ENCODE measurements at places on chromosomes 6 and 20. TPM values are rescaled to one million over a fixed set of nuclear protein-coding genes. Genes with fewer than 3 reads are reported as not detected.

CST2 gene
- total RNA-seq: 2.6 TPM

POU3F2 gene
- total RNA-seq: 1.4 TPM

CCDC170 gene
- 1.9 TPM for total RNA-seq

DNMT3B gene
- 18.2 TPM for total RNA-seq

B3GAT2 gene
- total RNA-seq: 1.7 TPM

LY6G6C gene
- total RNA-seq: 2.5 TPM

TDP2 gene
- 44.1 TPM for total RNA-seq

SLC35D3 gene
- 0.41 TPM for total RNA-seq

BEND6 gene
- 1.3 TPM for total RNA-seq

OLIG3 gene
- total RNA-seq: 1.2 TPM

CRIP3 gene
- total RNA-seq: 1.1 TPM

AGER gene
- 11.1 TPM for total RNA-seq

GRCh38 chr20:17036541-17036940, 190.3 kb upstream of the PCSK2 start:
- peaks cover 5% of the 10 kb centered on the region for H3K27me3 ChIP-seq
- H3K4me3 ChIP-seq: no peak overlapping the region
- H3K36me3 ChIP-seq: no peaks in the 10 kb centered on the region
- no peaks in the 10 kb centered on the region for H3K4me1 ChIP-seq

GRCh38 chr20:33437141-33437911, 6.2 kb downstream of the SNTA1 start:
- peaks cover 13% of the 10 kb centered on the region for H3K36me3 ChIP-seq
- H3K27ac ChIP-seq: no peak overlapping the region
- H3K27me3 ChIP-seq: no peaks in the 10 kb centered on the region
- no peak overlapping the region for H3K4me3 ChIP-seq

DNA sequence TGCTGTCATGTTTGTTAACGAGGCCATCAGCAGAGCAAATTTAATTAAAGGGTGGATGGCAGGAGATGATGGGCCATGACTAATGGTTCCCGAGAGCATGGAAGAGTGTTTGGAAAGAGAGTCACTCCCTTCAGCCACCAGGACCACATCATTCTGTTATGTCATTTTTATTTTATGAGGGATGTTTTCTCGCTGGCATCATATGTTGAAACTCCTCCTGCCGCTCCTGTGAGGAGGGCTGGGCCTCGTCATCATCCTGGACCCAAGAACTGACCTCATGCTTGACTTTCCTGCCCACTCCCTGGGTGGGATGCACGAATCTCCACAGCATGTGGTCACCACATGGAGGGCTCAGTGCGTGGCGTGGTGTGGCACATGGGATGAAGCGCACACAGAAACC, 86.4 kb upstream of the FRMD1 start:
- no peak overlapping the region for H3K4me3 ChIP-seq
- H3K27ac ChIP-seq: no peak overlapping the region
- no peak for DNase-seq

DNA sequence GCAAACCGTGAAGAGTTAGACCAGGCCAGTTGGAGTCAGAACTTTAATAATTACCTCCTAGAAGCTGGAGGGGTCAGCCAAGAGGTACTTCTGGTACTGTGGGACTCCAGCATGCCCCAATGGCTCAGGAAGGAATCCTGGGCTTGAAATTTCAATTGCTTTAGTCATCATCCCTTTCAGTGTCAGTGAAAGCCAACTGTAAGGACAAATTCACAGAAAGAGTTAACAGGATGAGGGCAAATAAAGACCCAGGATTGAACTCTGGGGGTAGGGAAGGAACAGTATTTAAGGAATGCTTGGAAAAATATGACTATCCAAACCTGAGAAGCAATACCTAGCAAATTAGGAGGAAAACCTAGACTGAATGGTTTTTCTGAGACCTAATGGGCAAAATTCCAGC, 735.1 kb upstream of the MARCKS start:
- no peak overlapping the region for H3K4me3 ChIP-seq
- no peak for DNase-seq
- H3K4me1 ChIP-seq: peaks cover 22% of the 10 kb centered on the region
- H3K36me3 ChIP-seq: no peaks in the 10 kb centered on the region
- H3K27ac ChIP-seq: no peak overlapping the region

DNA sequence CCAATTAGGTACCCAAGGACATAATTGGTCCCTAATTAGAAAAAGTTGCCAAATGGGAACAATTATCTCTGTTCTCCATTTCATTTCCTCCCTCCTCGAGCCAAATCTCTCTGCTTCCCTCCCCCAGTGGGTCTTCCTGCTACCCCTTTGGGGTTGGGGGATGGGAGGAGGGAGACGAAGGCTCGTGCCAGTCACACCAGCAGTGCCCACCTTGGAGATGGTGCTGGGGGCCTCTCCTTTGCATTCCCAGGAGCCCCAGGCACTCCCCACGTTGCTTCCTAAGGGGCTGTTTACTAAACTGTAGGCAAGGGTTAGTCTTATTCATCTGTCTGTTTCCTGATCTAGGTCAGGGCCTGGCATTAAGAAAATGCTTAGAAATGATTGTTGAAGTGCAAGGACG, 33.1 kb downstream of the MDFI start:
- DNase-seq: no peak
- H3K27me3 ChIP-seq: peaks cover 26% of the 10 kb centered on the region
- H3K36me3 ChIP-seq: no peaks in the 10 kb centered on the region
- peaks cover 28% of the 10 kb centered on the region for H3K4me1 ChIP-seq

- no peak for DNase-seq
- H3K4me1 ChIP-seq: peaks cover 11% of the 10 kb centered on the region
- no peak overlapping the region for H3K27ac ChIP-seq
- H3K36me3 ChIP-seq: no peaks in the 10 kb centered on the region
- no peak overlapping the region for H3K4me3 ChIP-seq
Measured at GRCh38 chr6:134047673-134048072, 4.8 kb downstream of the SLC2A12 start.

GRCh38 chr6:17059022-17059421, 42.8 kb upstream of the STMND1 start:
- no peak for DNase-seq
- H3K36me3 ChIP-seq: no peaks in the 10 kb centered on the region
- no peak overlapping the region for H3K4me3 ChIP-seq
- no peaks in the 10 kb centered on the region for H3K27me3 ChIP-seq
- no peaks in the 10 kb centered on the region for H3K4me1 ChIP-seq
- H3K27ac ChIP-seq: no peak overlapping the region

- H3K27me3 ChIP-seq: peaks cover 12% of the 10 kb centered on the region
- H3K27ac ChIP-seq: no peak overlapping the region
- DNase-seq: no peak
- no peaks in the 10 kb centered on the region for H3K36me3 ChIP-seq
Measured at GRCh38 chr6:16105854-16106253, 23.0 kb upstream of the MYLIP start.

GRCh38 chr6:156065849-156066248, 610.2 kb upstream of the NOX3 start:
- no peak overlapping the region for H3K27ac ChIP-seq
- no peaks in the 10 kb centered on the region for H3K4me1 ChIP-seq
- DNase-seq: no peak
- no peaks in the 10 kb centered on the region for H3K36me3 ChIP-seq

DNA sequence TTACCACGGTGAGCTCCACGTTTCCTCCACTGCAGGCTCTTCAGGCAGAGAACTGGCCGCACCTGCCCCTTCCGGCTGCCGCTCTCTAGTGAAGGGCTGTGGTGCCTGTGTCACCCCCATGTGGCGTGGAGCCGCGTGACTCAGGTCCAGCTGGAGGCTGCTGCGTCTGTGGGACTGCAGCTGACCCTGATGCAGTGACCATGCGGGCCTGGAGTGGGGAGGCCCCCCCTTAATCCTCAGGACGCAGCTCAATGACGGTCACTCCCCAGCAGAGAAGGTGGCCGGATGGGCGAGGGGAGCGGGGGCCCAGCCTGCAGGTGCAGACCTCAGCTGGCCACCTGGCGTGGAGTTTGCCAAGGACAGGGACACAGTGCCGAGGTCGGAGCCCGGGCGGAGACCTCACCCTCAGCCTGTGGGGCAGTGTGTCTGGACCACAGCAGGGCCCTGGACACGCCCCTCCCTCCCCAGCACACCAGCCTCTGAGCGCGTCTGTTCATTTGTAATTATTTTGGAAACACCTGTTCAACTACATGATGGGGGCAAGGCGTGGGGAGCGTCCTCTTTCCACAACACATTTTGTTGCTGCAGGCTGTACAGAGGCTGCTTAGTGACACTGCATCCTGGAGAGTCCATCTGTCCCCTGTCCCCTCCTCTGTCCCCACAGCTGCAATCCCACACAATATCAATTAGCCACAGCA, 10.7 kb downstream of the BHLHE23 start:
- DNase-seq: no peak
- H3K27ac ChIP-seq: no peak overlapping the region
- H3K36me3 ChIP-seq: no peaks in the 10 kb centered on the region

DNA sequence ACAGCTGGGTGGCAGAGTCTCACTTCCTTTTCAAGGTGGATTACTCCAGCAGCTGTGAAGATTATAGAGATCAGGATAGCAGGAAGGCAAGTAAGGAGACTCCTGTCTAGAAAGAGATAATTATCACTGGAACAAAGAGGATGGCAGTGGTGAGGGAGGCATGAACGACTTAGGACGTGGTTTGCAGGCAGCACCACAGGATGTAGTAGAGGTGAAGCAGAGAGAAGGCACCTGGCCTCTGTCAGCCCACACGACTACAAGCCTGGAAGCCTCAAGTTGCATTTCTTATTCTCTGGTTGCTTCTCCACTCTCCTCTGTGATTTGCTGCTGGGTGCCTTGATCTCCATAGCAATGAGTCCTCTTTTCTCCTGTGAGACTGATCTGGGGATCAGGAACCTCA, 62.7 kb downstream of the TSHZ2 start:
- H3K36me3 ChIP-seq: peaks cover 10% of the 10 kb centered on the region
- no peak for DNase-seq
- no peak overlapping the region for H3K27ac ChIP-seq
- no peak overlapping the region for H3K4me3 ChIP-seq
- H3K4me1 ChIP-seq: peaks cover 29% of the 10 kb centered on the region
- no peaks in the 10 kb centered on the region for H3K27me3 ChIP-seq

DNA sequence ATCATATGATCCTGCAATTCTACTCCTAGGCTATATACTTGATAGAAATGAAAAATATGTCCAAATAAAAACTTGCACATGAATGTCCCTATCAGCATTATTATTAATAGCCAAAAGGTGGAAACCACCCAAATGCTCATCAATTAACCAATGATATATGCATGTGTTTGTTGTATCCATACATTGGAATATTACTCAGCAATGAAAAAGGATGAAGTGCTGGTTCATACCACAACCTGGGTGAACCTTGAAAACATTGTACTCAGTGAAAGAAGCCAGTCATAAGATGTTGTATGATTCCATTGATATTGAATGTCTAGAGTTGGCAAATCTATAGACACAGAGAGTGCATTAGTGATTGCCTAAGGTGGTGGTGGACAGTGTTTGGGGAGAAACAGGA, 267.6 kb downstream of the PRKN start:
- no peaks in the 10 kb centered on the region for H3K27me3 ChIP-seq
- no peak overlapping the region for H3K27ac ChIP-seq
- H3K4me3 ChIP-seq: no peak overlapping the region

DNA sequence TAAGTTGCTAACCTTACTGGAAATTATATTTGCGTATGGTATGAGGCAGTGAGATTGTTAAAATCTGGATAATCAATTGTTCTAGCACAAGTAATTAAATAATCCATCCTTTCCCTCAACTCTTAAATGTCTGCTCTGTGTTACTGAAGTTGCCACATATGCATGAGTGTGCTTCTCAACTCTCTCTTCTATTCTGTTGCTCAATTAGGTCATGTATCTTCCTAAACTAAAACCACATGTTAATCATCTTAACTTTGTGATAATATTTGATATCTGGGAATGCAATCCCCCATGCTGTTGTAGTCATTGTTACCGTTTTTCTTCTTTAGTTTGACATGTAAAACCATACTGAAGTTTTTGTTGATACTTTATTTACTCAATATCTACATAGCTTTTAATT, 63.5 kb upstream of the STMND1 start:
- no peak for DNase-seq
- H3K36me3 ChIP-seq: no peaks in the 10 kb centered on the region
- no peak overlapping the region for H3K4me3 ChIP-seq
- H3K27me3 ChIP-seq: no peaks in the 10 kb centered on the region
- peaks cover 20% of the 10 kb centered on the region for H3K4me1 ChIP-seq

DNA sequence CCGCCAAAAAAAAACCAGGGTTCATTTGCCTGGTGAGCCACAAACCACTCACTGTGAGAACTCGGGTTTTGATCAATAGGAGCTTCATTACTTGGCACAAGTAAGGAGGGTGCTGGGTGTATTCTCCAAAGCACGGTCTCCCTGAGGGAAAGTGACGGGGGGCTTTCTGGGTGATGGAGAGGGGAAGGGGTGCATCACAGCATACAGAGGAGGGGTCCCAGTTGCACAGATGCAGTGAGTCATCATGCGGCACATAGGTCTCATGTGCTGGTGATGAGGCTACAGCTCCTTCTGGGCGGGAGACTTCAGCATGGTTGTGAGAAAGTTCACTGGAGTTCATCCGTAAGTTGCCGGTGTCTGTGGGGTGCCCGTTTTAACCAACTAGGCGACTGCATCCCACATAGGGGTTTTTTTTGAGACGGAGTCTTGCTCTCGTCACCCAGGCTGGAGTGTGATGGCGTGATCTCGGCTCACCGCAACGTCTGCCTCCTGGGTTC, 36.2 kb downstream of the SUN5 start:
- H3K27ac ChIP-seq: no peak overlapping the region
- H3K27me3 ChIP-seq: no peaks in the 10 kb centered on the region
- DNase-seq: peak; percentile 60
- peaks cover 8% of the 10 kb centered on the region for H3K4me1 ChIP-seq
- no peak overlapping the region for H3K4me3 ChIP-seq

GRCh38 chr20:59804347-59804746, 129.1 kb downstream of the SYCP2 start:
- H3K27ac ChIP-seq: no peak overlapping the region
- H3K36me3 ChIP-seq: no peaks in the 10 kb centered on the region
- DNase-seq: no peak
- H3K4me3 ChIP-seq: no peak overlapping the region
- H3K4me1 ChIP-seq: peaks cover 9% of the 10 kb centered on the region
- peaks cover 17% of the 10 kb centered on the region for H3K27me3 ChIP-seq

DNA sequence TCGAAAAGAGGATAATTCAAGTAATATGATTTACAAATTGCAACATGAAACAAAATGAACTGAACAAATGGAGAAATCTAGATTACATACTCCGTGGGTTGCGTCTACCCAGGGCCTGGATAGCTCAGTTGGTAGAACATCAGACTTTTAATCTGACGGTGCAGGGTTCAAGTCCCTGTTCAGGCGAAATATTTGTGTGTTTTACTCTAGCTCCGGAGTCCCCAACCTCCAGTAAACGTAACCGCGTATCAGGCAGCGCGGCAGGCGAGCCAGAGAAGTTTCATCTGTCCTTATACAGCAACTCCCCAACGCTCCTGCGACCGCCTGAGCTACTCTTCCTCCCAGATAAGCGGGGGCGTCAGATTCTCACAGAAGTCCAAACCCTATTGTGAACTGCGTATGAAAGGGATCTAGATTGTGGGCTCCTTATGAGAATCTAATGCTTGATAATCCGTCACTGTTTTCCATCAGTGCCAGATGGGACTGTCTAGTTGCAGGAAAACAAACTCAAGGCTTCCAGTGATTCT, 176.1 kb downstream of the TRIM27 start:
- H3K4me1 ChIP-seq: no peaks in the 10 kb centered on the region
- peak overlapping the region; percentile 65 for H3K27ac ChIP-seq
- no peak for DNase-seq
- no peaks in the 10 kb centered on the region for H3K36me3 ChIP-seq
- H3K4me3 ChIP-seq: peak overlapping the region; percentile 56

- peak overlapping the region; percentile 84 for H3K27ac ChIP-seq
- no peaks in the 10 kb centered on the region for H3K27me3 ChIP-seq
- H3K4me3 ChIP-seq: peak overlapping the region; percentile 8
- peaks cover 5% of the 10 kb centered on the region for H3K4me1 ChIP-seq
Measured at GRCh38 chr6:52725535-52726192, 37.6 kb downstream of the GSTA2 start.

GRCh38 chr6:146739696-146740095, 140.9 kb downstream of the ADGB start:
- H3K4me3 ChIP-seq: no peak overlapping the region
- no peak for DNase-seq
- no peaks in the 10 kb centered on the region for H3K36me3 ChIP-seq
- peaks cover 3% of the 10 kb centered on the region for H3K27me3 ChIP-seq
- no peaks in the 10 kb centered on the region for H3K4me1 ChIP-seq
